ENCODE measurements at places on chromosomes 1 and 21. TPM values are rescaled to one million over a fixed set of nuclear protein-coding genes. Genes with fewer than 3 reads are reported as not detected.

ARHGEF10L gene
- total RNA-seq = 172 TPM

- no peak for DNase-seq
Measured at GRCh38 chr1:25621876-25622275, 5.3 kb downstream of the MAN1C1 start.

GRCh38 chr1:23422241-23422877 lies 2.2 kb downstream of the TCEA3 start:
- DNase-seq = peak; percentile 88

HMGCS2 gene
- total RNA-seq = 0.31 TPM

GRCh38 chr1:47578026-47578720 lies 140.3 kb downstream of the FOXD2 start:
- peak; percentile 64 for DNase-seq

GRCh38 chr1:225460737-225461532 lies 33.1 kb upstream of the LBR start:
- DNase-seq = no peak

DNA sequence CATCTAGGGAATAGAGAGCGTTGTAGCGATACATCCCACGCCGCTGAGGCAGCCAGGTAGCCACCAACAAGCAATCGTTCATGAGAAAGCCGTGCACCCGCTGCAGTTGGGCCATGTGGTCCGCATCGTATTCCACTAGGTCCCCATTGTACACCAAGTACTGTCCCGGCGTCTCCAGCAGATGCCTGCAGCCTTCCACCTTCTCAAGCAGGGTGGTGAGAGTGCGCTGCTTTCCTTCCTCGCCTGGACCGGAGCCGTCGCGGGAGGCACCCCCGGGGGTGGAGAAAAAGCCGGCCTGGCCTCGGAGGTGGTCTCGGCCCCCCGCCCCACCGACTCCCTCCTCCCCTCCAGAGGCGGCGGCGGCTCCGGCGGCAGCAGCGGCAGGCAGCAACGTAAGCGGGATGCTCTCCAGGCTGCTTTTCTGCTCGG lies 595 bp downstream of the EXOC8 start:
- DNase-seq = peak; percentile 24

WNT2B gene
- total RNA-seq = 10.9 TPM

GRCh38 chr1:72419229-72419628 lies 136.9 kb upstream of the NEGR1 start:
- DNase-seq = peak; percentile 42

All from upper lobe of left lung (tissue), 6 donors.